ENCODE measurements at places on chromosomes 7 and 10.

DNA sequence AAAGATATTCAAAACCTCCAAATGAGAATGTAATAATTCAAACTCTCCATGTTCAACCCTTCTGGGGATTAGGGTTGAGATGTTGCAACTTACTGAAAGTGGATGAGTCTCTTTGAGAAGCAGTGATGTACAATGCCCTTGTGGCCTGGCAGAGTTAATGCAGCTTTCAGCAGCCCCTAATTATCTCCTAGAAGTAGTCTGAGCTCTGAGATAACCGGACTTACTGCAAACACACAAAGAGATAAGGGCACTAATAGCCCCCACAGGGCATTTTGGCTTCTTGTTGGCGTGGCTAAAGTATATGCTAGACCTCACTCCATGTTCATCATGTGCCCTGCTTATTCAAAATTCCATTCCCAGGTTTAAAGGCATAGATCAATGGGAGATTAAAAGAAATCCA is 404.7 kb downstream of the NEBL start:
- no peak for DNase-seq

GRCh38 chr7:157056246-157056645 is 45.8 kb upstream of the MNX1 start:
- DNase-seq: no peak

DNA sequence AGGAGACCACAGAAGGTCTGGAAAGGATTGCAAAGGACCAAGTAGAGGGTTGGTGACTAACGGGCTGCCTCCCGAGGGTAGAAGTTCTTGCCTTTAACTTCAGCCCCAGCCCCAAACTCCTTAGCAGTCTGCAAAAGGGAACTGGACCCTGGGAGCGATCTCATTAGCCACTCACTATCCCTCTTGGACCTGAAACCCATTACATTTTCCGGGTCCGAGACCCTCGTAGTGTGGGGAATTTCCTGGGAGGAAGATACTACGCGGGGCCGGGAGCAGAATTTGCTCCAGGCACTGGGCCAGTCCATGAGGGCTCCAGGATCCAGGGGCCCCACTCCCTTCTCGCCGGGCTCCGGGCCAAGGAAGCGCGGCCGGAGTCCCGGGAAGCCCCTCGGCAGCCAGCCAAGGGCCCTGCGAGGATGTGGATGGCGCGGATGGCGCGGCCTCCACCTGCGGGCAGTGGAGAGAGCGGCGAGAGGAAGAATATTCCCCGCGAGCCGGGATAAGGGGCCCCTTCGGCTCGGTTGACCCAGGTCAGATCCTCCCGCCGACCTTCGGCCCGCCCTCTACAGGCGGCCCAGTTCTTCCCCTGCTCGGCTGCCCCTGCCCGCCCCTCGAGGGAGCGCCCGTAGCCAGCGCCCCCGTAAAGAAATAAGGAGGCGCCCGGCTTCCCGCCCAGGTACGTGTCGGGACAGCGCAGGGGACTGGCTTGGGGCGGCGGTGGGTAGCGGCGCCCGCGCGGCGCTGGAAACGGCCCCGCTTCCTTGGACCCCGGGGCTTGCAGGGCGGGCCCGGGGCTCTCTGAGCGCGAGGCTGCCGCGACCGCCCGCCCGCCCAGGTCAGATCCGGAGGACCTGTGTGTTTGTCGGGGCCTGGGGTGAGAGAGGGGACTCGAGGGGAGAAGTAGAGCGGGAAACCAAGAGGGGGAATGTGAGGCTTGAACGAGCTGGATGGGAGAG is at the start of gene MYO3A:
Gene MYO3A (plus strand): TSS at position 577 of the 956 bp plus-strand sequence. CDS start 17,882 bp downstream, outside the sequence.
- DNase-seq: no peak

- DNase-seq: no peak
Observed at GRCh38 chr7:105935250-105935649, 27.8 kb upstream of the CDHR3 start.

DNA sequence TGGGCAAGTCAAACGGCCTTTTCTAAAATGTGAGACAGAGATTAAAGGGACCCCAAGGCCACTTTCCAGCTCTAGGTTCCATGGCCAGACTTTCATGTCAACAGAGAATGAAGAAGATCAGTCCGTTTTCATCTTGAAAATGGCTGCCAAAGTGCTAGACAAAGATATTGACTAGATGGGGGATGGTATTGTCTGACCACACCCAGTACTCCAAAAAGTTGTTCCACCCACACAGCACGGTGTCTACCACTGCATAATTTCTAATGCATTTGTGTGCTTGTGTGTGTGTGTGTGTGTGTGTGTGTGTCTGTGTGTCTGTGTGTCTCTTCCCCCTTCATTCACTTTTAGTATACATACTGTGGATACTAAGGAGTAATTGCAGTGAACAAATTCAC is 1.3 kb downstream of the COL1A2 start:
- no peak for DNase-seq

- no peak for DNase-seq
Observed at GRCh38 chr7:1917221-1918062, 247.4 kb downstream of the ELFN1 start.

DNA sequence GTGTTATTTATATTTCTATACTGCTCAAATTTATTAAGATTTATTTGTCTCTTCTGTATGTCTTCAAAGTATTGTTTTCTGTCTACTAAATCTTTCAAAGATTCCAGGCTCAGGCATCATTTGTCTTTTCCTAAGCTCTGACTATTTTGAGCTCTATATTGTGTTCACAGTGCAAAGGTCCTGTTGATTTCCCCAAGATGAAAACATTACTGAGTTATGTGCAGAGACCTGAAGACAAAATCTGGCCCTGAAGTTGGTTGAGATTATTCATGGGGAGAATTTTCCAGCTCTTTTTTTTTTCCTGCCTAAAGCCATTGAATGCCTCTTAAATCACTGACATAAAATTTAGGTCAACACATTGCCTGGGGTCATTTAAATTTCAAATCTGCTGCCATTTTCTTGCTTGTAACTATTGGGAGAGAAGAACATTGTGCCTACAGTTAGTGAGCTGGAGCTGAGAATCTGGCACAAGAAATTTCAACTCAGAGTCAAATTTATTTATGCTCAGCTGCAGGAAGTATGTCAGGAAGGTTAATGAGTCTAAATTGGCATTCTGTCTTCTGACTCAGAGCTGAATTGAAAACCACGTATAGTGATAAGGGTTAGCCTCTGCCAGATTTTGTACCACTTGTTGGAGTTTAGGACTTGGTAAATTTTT is 31.6 kb downstream of the CSTF2T start:
- no peak for DNase-seq

DNA sequence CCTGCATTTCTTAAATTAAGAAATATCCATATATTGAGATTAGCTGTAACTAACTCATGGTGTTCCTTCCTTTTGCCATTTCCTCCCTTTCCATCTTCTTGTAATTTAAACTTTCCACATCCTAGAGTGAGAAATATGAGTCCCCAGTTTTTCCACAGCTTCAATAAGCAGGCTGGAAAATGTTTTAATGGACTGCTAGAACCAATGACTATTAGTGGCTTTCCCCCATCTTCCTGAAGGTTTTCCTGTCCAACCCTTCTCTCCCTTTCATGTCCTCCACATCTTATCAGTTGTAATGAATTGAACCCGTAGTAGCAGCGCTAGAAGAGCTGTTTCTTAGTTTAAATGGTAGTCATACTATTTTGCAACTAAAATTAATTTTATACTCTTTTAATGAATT is 145.7 kb downstream of the AHR start:
- DNase-seq: no peak

DNA sequence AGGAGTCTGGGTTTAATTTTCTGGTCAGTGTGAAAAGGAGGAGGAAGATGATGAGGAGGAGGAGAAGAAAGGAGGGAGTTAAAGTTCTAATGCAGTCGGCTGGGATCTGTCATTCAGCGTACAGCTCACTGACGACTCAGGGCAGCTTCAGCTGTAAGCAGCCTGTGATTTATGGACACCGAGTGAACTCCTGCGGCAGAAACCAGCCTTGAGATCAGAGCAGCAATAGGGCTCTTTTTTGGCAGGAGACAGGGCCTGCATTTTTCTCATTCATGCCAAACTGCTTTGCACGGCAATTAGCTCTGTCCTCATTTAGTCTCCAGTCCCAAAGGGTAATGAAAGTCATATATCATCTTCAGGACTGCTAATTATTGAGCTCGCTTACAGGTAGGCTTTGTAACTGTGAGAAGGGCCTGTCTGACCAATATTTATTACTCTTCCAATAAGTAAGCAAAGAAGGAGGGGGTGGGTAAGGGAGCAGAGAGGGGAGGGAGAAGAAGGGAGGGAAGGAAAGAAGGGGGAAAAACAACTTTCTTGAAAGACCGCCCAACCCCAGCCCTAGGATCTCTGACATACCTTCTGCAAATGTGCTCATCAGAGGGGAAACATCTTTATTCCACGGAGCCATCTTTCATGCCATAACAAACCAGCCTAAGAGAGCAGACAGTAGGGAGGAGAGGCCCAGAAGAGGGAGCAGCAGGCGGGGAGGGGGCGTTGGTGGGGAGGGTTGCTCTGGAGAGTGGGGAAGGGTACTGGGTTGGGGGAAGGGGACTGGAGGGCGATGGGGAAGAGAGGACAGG is 48.1 kb upstream of the COMTD1 start:
- no peak for DNase-seq

GRCh38 chr7:151736403-151736909 is 140.5 kb downstream of the PRKAG2 start:
- no peak for DNase-seq

GRCh38 chr7:40092182-40092581 is 42.2 kb downstream of the MPLKIP start:
- DNase-seq: no peak

All from T-helper 17 cell (primary cell).